Colonic mucosa (tissue), 4 donors: ENCODE measurements at places on chromosomes 3 and 15.

DNA sequence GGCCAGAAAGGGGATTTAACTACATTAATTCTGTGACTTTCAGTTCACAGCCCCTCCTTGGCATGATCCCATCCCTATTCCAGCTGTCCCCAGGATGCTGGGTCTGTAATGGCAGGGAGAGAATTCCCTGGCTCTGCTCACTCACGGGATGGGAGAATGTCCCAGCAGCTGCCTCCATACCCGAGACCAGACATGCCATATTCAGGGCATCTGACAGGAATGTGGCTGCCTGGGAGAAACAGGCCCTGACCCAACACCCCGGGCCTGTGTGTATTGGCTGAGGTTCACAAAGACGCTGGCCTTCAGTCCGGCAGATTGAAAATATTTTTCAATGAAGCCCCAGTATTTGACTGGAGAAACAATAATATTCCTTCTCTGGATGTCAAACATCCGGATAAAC, 83.6 kb upstream of the SMAD3 start:
- no peak for DNase-seq

GRCh38 chr3:178350763-178351162, 185.5 kb upstream of the KCNMB2 start:
- DNase-seq = no peak

GRCh38 chr15:70201425-70201775, 103.7 kb upstream of the TLE3 start:
- no peak for DNase-seq

DNA sequence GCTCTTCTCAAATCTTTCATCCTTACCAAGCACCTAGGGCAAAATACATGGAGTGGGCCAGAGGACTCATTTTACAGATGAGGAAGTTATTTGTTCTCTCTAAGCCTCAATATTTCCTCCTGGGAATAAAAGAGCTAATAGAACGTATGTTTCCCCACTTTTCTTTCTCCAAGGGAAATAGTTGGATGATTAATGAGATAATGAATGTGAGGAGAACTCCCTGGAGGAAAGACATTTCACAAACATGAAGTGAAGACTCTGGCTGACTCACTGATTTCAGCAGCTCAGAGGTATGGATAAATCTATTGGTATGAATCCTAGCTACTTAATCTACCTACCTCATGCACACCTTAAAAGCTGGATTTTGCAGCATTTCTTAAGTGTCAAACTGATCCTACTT, 98.4 kb downstream of the ECT2 start:
- DNase-seq = no peak

GRCh38 chr3:26237036-26237682, 385.4 kb upstream of the LRRC3B start:
- no peak for DNase-seq

- no peak for DNase-seq
These were observed 67.6 kb upstream of the ARHGEF3 start for GRCh38 chr3:56869157-56869889.

DNA sequence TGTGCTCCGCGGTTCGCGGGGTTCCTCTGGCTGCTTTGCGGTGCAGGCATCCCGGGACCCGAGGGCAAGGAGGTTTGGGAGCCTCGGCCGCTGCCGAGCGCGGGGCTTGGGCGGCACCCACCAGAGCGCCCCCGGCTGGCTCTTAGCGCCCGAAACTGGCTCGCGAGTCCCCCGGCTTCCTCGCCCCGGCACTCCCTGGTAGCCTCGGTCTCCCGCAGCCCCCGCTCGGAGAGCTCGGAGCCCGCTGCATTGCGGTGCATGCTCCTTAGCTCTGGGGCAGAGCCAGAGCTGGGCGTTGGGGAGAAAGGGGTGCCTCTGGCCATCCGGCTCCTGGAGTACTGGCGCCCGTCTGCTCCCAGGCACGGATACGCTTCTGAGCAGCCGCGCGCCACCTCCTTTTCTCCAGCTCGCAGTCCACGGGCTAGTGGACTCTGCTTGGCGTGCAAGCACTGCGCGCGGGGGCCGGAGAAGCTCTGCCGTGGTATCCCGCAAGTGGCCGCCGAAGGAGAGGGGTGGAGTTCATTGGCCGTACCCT, 753 bp downstream of the EPHB1 start:
- DNase-seq = no peak

DNA sequence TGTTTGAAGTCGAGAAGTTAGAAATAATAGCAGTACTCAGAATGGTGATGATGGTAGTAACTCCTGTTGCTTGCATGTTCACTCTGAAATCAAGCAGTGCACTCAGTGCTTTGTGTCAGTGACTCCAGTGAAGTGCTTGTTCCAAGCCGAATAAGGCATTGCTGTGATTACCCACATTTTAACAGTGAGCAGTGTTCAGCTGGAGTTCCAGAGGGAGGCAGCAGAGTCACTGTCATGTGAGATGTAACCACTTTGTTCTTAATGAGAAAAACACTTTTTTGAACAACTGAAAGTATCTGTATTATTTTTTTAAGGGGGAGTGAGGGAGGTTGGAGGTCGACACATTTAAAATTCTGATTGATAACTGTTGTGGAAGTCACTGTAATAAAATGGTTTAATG, 3.7 kb downstream of the MDFIC2 start:
- no peak for DNase-seq

DNA sequence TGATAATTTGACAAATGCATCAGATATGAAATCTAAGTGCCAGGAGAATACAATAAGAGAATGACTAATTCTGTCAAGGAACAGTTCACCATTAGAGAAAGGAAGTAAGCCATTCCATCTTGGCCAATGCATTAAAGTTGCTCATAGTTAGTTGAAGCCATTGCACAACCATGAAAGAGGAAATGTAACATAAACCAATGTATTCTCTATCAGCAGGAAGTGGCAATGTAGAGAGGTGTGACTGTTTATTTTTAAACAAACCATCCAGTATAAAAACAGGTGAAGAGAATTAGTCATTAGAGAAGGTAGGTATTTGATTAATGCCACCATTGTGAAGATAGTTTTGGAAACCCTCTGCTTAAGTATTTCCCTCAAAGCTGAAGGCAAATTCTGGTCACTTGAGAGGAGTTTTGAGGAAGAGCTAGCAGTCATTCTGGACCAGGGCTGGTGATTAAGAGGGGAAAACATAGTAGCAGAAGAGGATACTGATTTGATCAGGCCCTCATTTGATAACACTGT, 10.7 kb upstream of the ANXA2 start:
- DNase-seq = no peak

DNA sequence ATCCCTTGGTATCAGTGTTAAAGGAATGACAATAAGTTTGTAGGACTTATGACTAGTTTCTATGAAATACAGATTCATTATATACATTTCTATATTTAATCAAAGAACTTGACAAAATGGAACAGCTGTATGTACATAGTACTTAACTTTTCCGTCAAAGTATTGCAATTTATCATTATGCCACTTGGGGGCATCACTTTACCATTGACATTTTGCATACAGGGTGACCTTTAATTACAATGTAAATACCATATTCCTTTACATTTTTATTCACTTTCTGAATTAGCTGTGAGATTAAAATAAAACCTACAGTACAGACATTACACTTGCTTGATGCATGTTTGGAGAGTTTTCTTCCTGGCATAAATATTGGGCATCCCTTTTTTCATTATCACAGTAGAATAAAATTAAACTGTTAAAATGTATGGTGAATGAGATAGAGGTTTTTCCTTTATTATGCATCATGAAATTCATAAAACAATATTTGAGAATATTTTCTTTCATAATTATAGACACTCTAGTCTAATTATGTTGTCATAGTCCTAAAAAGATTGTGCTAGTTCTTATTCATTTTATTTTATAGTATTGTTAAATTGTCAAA, 6.9 kb downstream of the NEK11 start:
- peak; percentile 45 for DNase-seq

DNA sequence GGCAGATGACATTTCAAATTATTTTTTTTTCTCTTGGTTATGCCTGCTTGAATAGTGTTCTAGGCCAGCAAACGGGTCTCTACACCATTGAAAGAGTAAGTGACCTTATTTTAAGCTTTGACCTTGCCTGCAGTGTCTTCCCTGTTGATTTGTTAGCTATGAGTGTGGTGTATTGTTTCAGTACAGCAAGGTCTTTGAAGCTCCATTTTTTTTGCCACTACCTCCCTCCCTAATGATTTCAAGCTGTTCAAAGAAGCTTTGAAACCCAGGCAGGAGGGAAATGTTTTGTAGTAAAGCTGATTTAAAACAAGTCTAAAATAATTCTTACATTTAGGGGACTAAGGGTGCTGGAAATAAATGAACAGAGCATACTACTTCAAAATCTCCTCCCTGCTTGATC, 1249.8 kb downstream of the ROBO1 start:
- DNase-seq = no peak

- DNase-seq = peak; percentile 69
These were observed 6.5 kb downstream of the TPM1 start for GRCh38 chr15:63048776-63049665.

GRCh38 chr3:45944830-45945620, 1.8 kb downstream of the CXCR6 start:
- DNase-seq = no peak

GRCh38 chr3:33915796-33916546, 117.5 kb downstream of the PDCD6IP start:
- no peak for DNase-seq

GRCh38 chr15:63860155-63860554, 26.4 kb upstream of the HERC1 start:
- no peak for DNase-seq

- no peak for DNase-seq
These were observed 7.8 kb downstream of the FAM240A start for GRCh38 chr3:46619845-46620778.

GRCh38 chr3:32495085-32495484, 7.6 kb downstream of the CMTM6 start:
- no peak for DNase-seq

DNA sequence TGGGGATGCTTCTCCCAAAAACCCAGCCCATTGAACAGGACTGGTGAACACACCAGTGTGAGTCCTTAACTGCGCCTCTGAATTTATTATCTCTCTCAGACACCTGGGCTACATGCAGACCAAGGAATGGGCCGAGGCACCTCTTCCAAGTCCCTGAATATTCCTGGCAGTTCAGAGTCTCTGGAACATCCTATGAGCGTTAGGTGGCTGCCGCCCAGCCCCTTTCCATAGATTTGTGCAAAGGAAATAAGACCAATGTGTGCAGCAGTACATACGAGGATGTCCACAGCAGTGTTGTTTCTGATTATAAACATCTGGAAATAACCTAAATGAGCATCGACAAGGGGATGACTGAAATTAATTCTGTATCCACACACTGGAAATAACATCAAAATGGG, 104.9 kb upstream of the RPL32 start:
- DNase-seq = no peak

DNA sequence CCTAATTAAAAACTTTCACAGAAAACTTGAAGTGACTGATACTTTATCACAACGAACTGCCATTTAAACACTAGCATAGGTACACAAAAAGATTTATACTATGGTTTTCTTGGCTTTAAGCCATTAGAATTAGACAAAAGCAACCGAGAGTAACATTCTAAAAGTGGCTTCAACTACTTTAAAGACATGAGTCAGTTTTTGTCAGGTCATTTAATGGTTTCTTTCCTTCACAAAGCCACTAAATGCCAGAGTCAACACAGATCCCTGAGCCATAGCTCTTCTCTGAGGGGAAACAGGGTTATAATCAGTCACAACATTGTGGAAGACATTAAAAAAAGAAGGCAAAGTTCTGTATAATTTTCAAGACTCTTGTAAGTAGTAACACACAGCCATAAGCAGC, 54.6 kb downstream of the CAPN3 start:
- DNase-seq = no peak

GRCh38 chr3:161348796-161349400, 22.4 kb downstream of the SPTSSB start:
- no peak for DNase-seq

DNA sequence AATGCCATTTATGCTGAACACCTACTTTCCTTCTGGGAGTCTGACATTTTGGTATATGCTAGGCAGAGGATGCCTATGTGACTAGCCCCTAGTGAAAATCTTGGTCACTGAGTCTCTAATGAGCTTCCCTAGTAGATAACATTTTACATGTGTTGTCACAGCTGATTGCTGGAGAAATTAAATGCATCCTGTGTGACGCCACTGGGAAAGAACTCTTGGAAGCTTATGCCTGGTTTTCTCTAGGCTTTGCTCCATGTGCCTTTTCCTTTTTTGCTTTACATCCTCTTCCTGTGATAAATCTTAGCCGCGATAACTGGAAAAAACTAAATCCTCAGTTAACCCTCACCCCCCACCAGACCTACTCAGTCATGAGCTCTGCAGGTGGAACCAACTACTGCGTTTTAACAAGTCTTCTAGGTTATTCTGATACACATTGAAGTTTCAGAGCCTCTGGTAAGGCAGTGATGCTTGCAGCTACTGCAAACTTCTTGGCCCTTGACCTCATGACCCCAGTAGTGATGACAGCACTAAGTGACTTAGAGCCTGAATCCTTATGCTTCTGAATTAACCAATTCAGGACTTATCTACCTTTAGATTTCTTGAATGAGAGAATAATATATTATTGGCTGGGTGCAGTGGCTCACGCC, 292.4 kb upstream of the SOX14 start:
- DNase-seq = no peak

- DNase-seq = no peak
These were observed 26.8 kb downstream of the SLC6A6 start for GRCh38 chr3:14429237-14429636.

DNA sequence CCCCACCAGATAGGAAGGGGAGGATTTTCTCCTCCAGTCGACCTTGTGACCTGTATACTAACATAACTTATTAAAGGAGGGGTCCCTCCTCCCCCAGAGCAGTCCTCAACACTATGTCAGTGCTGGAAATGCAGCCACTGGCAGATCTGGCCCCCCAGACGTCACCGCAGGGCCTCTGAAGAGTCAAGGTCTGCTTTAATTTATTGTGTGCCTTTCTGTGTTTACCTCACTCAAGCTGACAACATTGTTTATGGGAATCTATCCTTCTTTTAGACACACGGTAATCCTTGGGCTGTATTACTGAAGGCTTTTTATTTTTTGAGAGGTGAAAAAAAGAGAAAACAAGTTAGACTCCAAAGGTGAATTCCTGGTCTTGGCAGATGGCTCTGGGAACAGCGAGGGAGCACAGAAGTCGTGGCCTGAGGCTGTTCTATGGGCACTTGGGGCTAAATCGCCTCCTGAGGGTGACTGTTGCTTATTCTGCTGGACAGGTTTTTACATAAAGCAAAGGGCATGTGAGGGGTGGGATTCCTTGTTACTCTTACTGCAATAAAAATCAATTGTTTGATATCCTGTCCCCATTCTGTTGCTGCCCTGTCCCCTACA, 13.5 kb upstream of the NR2C2 start:
- DNase-seq = no peak
